ENCODE measurements at places on chromosomes 1 and 21. TPM values are rescaled to one million over a fixed set of nuclear protein-coding genes. Genes with fewer than 3 reads are reported as not detected.

CCT8 gene
- 312 TPM for polyA plus RNA-seq

TIAM1 gene
- 18.1 TPM for polyA plus RNA-seq

GRCh38 chr1:210797422-210797821 is 336.5 kb downstream of the KCNH1 start:
- no peak for DNase-seq

DNA sequence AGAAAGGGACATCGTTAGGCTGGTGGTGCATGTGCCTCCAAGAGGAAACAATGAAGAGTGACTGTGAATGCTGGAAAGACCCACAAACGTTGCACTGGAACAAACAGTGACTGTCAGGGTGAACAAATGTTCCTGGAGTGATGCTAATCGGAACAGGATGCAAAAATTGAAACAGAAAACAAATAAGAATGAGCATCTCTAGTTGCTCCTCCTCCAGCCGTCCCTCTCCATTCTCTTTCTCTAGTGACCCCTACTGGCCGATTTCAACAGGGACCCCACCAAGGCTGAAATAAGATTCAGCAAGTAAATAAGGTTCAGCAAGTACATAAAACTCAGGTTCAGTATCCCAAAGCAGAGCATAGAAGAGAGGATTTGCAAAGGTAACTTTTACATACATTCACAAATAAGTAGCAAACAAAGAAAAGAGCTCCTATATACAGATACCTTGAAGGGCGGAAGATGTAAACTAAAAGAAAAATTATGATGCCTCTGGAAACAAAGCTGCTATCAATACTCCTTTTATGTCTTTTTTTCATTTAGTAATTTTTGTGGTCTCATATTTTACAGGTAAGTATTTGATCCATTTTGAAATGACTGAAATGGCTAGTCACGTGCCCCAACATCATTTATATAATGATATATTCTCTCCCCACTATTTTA is 836.1 kb upstream of the ADAMTS5 start:
- DNase-seq: no peak

DNA sequence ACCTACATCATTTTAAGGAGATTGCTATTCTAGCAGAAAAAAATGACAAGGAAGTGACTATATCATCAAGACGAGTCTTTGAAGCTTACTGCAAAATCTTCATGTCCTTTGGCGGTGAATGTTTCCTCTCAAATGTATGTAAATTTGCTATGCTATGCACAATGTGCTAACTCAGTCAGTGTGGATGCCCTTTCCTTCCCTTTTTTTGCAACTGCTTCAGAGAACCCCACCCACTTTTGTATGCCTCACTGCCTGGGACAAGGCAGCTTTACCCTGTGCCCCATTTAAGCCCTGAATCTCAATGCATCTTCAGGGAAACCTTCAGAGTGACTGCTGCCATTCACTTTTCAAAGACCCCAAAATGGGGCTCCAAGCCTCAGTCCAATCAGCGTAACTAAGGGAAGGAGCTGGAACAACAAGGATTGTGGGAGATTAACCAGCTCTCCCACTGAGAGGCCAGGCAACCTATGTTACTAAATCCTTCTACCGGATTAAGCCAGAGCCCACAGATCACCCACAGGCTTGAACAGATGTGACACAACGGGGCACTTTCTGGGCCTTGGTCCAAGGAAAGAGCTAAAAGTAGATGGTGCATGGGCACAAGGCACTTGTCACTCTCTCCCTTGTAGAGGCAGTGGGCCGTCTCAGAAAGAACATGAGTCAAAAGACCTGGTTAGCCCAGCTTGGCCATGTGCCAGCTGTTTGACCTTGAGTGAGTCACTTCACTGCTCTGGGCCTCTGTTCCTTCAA is 154.4 kb downstream of the PLPP3 start:
- DNase-seq: no peak

- DNase-seq: no peak
Observed at GRCh38 chr1:55542901-55543504, 327.8 kb upstream of the USP24 start.

GRCh38 chr21:39444421-39445180 is 977 bp downstream of the LCA5L start:
- no peak for DNase-seq

DNA sequence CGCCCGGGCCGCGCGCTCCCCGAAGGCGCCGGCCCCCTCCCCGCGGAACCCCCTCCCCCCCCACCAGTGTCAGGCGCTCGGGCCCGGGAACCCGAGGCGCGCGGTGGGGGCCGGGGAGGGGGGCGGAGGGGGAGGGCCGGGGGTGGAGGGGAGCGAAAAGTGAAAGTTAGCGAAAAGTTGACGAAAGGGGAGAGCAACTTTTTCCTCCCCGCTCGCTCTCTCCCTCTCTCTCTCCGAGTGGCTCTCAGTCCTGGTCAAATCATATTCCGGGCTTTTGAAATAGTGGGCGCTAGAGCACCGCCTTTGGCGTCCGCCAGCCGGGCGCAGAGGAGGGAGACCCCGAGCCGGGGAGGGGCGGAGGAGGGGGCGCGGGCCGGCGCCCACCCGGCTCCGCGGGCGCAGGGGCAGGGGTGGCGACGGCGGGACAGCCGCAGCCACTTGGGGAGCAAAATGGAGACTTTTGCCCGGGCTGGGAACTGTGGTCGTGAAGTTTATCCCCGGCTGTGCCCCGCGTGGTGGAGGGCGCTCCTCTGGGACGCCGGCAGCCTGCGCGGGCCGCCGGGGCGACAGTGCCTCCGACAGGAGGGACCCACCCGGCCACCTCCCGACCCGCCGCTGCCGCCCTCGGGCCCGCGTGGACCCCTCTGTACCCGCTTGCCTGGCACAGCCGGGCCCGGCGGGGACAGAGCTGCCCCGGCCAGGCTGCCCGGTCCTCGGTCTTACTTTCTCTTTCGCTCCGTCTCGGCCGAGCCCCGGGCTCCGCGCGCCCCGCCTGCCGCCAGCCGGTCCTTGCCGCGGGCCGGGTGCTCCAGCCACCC is 697 bp downstream of the PRDM16 start:
- peak; percentile 80 for DNase-seq

DNA sequence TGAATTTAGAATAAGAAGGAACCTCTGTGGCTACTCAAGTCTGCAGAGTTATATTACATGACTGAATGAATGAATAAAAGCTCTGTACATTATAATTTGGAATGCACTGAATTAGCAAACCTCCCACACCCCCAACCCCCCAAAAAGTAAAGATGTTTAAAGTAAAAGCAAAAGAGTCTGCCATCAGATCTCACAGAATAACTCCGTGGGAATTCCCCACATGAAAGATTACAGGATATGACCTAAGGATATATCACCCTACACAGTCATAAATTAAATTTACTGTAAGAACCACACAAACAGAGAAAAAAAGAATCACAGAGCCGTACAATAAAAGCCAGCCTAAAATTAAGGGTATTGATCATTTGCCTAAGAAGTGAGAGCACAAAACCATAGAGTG is 587.3 kb downstream of the PTPRC start:
- peak; percentile 37 for DNase-seq

DNA sequence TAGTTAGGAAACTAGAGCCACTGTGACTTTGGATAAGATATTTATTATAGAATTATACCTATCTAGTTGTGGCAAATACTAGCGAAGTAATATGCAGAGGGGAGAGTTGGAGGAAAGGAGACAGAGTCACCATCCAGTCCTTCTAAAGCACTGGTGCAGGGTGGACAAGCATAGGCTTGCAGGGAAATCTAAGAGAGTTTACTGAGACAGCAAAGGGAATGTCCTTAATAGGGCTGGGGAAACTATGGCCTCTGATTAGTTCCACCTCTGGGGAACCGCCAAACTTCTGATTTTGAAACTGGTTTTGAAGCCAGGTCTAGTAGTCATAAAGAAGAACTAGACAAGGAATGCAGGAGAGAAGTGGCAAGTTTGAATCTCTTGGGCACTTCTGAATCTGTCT is 407.9 kb downstream of the VAV3 start:
- no peak for DNase-seq

HHAT gene
- 15.2 TPM for polyA plus RNA-seq

SERINC2 gene
- polyA plus RNA-seq: 40.9 TPM

- no peak for DNase-seq
Observed at GRCh38 chr21:24076179-24076578, 1531.1 kb downstream of the MRPL39 start.

DNA sequence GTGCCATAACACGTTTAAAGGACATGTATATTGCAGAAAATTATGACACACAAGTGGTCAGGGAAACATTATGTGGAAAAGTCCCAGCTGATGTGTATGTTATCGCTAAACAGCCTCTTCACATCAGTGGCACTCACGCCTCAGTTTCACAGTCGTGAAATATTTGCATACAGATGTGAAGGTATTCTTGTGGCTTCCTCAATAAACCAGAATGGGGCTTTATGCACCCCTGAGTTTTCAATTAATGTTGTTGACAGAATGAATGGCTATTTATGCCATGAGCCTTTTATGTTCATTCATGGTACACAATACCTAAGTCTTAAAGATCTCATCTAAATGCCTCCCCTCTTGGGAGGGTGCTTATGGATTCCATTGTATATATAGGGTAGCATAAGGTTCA is 202.1 kb upstream of the ADGRL2 start:
- DNase-seq: no peak

DNA sequence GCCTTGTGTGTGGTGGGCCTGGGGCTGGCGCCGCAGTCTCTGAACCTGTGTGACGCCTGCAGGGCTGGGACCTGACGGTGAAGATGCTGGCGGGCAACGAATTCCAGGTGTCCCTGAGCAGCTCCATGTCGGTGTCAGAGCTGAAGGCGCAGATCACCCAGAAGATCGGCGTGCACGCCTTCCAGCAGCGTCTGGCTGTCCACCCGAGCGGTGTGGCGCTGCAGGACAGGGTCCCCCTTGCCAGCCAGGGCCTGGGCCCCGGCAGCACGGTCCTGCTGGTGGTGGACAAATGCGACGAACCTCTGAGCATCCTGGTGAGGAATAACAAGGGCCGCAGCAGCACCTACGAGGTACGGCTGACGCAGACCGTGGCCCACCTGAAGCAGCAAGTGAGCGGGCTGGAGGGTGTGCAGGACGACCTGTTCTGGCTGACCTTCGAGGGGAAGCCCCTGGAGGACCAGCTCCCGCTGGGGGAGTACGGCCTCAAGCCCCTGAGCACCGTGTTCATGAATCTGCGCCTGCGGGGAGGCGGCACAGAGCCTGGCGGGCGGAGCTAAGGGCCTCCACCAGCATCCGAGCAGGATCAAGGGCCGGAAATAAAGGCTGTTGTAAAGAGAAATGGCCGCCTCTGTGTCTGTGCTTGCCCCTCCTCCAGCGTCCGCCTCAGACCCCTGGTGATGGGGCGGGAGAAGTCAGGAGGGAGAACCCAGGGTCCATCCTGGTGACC is 788 bp downstream of the ISG15 start:
- no peak for DNase-seq

CR1L gene
- 1.2 TPM for polyA plus RNA-seq

GRCh38 chr1:32447469-32448185 is 17.2 kb upstream of the ZBTB8B start:
- DNase-seq: no peak

DNA sequence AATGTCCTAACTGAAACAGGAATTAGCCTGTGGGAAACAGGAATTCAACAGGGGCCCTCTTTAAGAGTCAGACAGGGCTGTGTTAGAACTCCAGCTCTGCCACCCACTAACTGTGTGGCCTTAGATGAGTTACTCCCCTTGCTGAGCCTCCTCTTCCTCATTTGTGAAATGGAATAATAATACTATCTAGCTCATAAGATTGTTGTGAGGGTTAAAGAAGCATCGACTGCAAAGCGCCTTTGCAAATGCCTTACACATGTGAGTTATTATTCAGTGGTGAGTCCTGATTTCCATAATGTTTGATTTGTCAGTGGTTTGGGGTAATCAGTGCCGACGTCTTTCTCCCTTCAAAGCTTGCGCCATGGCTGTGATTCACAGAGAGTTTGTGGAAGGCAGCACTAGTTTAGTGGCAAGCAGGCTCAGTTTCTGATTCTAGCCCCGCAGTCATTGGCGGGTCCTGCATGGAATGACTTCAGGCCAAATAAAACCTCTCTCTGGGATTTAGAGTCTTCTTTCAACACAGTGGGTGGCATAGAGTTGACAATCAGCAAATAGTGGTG is 388.5 kb downstream of the PLPP3 start:
- DNase-seq: no peak

CTNNBIP1 gene
- 28.4 TPM for polyA plus RNA-seq

DNA sequence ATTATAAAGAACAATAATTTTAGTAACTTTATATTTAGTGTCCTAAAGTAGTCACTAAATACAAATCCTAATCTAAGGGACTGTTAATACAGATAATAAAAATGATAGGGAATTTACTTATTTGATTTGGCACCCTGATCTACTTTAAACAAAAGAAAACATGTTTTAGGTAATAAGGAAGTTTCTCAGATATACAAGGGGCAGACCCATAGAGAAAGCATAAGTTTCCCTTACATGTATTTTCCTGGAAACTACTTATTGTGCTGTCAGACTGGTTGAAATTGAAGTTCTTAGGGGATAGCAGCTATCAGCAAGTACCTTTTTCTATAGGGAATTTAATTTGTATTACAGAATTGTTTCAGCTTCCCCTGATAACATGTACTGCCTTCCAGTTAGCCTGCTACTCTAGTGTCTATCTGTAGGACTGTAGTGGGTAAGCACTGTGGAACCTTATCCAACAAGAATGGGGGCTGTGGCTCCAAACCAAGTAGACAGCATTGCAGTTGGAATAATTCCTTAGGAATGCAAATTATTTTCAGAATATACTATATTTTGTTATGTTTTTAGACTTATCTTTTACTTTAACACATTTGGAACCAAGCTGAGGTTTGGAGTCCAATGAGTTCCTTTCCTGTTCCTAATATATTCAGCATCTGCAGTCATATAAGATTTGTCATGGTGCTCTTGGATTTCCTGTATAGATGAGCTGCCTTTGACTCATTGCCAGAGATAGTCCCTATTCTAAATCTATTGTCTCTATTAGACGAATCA is 14.7 kb downstream of the MSH4 start:
- DNase-seq: no peak

GRCh38 chr21:41213021-41213420 is 45.1 kb downstream of the BACE2 start:
- DNase-seq: peak; percentile 50

LPGAT1 gene
- 36.4 TPM for polyA plus RNA-seq

- no peak for DNase-seq
Observed at GRCh38 chr1:31871703-31872102, 55.9 kb upstream of the SPOCD1 start.

DNA sequence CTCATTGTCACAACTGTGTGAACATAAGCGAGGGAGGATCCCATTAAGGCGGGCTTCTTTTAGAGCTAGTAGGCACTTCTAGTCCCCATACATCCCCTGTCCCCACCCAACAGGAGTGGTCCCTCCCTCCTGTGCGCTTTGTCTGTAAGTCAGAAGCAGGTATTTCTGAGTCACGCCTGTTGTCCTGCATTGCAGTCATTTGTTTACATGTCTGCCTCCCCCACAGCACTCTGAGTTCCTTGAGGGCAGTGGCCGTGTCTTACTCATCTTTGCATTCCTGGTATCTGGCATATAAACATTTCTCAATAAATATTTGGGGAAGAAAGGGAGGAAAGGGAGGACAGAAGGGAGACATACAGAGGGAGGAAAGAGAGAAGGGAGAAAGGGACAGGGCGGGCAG is 40.3 kb downstream of the PLEKHA6 start:
- DNase-seq: no peak

GRCh38 chr1:155951753-155952504 is 10.5 kb downstream of the RXFP4 start:
- DNase-seq: no peak

PER3 gene
- polyA plus RNA-seq: 18.9 TPM

All from left kidney (tissue), 8 donors.